ENCODE measurements at places on chromosomes 1 and 21. TPM values are rescaled to one million over a fixed set of nuclear protein-coding genes. Genes with fewer than 3 reads are reported as not detected.
A peak's percentile ranks its signal among the peaks of the same experiment; 100 is the strongest.

Gene CHML
- polyA plus RNA-seq = 21.8 TPM

Gene CFAP74
- polyA plus RNA-seq = 4.7 TPM

DNA sequence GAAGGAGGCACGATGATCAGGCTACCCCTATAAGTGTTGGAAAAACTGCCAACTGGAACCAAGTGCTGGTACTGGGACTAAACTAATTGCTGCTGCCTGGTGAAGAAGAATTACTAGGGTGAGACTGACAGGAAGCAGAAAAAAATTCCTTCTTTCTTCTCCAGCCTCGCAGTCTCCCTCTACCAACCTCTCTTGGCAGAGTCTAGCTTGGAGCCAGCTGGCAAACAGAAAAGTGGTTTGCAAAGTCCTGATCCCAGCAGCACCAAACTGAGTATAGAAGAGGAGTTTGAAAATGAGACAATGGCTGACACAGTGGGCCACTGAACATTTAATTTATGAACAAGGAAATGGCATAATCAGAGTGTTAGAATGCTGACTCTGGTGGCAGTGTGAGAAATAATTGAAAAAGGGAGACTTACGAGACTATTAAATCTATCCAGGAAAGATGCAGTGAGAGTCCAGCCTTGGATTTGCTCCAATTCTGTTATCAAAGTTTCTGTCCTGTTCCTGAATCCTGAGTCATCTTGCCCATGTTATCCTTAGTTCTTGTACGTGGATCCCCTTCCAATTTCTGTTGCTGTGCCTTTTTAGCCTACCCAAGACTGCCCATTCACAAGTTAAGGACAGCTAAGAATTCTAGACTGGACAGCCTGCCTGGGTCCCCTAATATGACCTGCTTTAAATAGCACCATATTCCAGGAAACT, 23.7 kb upstream of the DISP1 start:
- no peaks in the 10 kb centered on the region for H3K4me1 ChIP-seq
- no peaks in the 10 kb centered on the region for H3K27me3 ChIP-seq
- no peak overlapping the region for H3K27ac ChIP-seq
- DNase-seq = no peak
- H3K36me3 ChIP-seq = no peaks in the 10 kb centered on the region
- H3K4me3 ChIP-seq = no peak overlapping the region

- no peaks in the 10 kb centered on the region for H3K27me3 ChIP-seq
- no peaks in the 10 kb centered on the region for H3K36me3 ChIP-seq
- H3K4me3 ChIP-seq = no peak overlapping the region
These were observed 356.5 kb upstream of the PTBP2 start for GRCh38 chr1:96365076-96365475.

Gene C4BPB
- 0.94 TPM for polyA plus RNA-seq

GRCh38 chr1:201137579-201138310, 10.8 kb upstream of the ASCL5 start:
- no peak for DNase-seq
- no peaks in the 10 kb centered on the region for H3K27me3 ChIP-seq
- H3K36me3 ChIP-seq = no peaks in the 10 kb centered on the region

Gene MFSD2A
- 56.3 TPM for polyA plus RNA-seq

- H3K36me3 ChIP-seq = no peaks in the 10 kb centered on the region
- no peak overlapping the region for H3K4me3 ChIP-seq
These were observed 640.4 kb upstream of the ADGRL4 start for GRCh38 chr1:79646880-79647279.

- DNase-seq = no peak
- no peak overlapping the region for H3K27ac ChIP-seq
- no peaks in the 10 kb centered on the region for H3K4me1 ChIP-seq
- H3K27me3 ChIP-seq = no peaks in the 10 kb centered on the region
- no peaks in the 10 kb centered on the region for H3K36me3 ChIP-seq
These were observed 277.5 kb upstream of the ADAMTS5 start for GRCh38 chr21:27244352-27244751.

Gene AUNIP
- 3.0 TPM for polyA plus RNA-seq

DNA sequence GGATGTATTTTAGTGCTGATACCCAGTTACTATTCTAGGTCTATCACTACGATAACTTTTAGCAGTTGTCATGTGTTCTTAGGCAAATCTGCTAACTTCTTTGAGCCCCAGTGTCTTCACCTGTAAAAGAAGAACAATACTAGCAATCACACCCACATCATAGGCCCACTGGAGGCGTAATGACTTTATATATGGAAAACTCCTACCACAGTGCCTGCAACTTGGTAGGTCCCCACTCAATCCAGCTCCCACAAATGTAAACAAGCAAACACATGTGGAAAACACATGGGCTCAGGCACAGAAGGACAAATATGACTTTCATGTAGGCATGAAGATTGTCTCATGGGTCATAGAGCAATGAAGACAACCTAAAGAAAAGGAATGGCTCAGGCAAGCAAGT, 115.8 kb downstream of the TBX19 start:
- no peak for DNase-seq
- no peaks in the 10 kb centered on the region for H3K27me3 ChIP-seq
- no peak overlapping the region for H3K27ac ChIP-seq
- H3K4me3 ChIP-seq = no peak overlapping the region
- H3K4me1 ChIP-seq = no peaks in the 10 kb centered on the region

Gene NEXN
- polyA plus RNA-seq = 35.6 TPM

DNA sequence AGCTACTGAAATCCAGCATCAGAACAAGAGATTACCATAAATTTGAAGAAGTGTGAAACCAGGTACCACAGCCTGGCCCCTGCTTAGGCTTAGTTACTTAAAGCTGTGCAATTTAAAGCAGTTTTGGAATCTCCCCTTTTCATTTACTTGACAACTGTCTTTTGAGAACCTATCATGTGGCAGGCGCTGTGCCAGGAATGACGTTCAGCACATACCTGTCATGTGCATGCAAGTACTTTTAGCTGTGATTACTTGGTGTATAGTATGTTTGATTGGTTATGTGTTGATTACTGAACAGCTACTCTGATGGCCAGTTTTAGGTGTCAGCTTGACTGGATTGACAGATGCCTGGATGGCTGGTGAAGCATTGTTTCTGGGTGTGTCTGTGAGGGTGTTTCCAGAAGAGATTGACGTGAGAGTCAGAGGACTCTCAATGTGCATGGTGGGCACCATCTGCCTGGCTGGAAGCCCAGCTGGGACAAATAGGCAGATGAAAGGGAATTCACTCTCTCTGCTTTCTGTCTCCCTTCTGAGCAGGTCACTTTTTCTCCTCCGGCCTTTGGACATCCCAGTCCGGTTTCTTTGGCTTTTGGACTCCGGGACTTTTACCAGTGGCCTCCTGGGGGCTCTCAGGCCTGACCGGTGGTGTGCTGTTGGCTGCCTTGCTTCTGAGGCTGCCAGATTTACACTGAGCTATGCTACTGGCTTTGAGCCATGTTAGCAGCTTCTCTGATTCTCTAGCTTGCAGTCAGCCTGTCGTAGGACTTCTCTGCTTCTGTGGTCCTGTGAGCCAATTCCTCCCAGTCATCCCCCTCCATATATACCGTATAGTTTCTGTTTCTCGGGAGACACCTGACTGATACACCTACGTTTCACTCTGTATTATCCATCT, 178.0 kb downstream of the RYR2 start:
- H3K36me3 ChIP-seq = no peaks in the 10 kb centered on the region
- DNase-seq = no peak
- H3K27ac ChIP-seq = no peak overlapping the region

Gene S100A12
- 1.1 TPM for polyA plus RNA-seq

- no peaks in the 10 kb centered on the region for H3K36me3 ChIP-seq
- H3K27me3 ChIP-seq = peaks cover 61% of the 10 kb centered on the region
- DNase-seq = no peak
- H3K4me1 ChIP-seq = no peaks in the 10 kb centered on the region
- H3K4me3 ChIP-seq = no peak overlapping the region
These were observed 247.0 kb upstream of the POU3F1 start for GRCh38 chr1:38293567-38293966.

DNA sequence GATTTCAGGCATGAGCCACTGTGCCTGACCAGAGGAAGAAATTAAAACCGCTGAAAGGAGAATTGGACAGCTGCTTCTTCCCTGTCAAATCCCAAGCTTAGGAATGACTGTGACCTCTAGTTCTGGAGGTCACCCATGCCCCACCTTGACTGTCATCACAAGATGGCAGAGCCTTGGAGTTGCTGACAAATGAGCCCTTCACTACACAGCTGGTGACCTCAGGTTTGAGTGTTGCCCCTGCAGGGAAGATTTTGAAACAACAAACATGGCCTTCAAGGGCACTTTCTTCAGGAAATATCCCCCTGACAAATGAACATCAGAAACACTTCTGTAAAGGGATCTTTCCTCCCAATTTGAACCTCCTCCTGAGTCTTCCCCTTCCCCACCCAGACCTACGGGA, 6.9 kb upstream of the SLC45A3 start:
- no peaks in the 10 kb centered on the region for H3K27me3 ChIP-seq
- DNase-seq = no peak
- H3K4me1 ChIP-seq = no peaks in the 10 kb centered on the region
- no peaks in the 10 kb centered on the region for H3K36me3 ChIP-seq

- H3K4me3 ChIP-seq = no peak overlapping the region
- H3K36me3 ChIP-seq = no peaks in the 10 kb centered on the region
- H3K27me3 ChIP-seq = no peaks in the 10 kb centered on the region
- H3K4me1 ChIP-seq = no peaks in the 10 kb centered on the region
These were observed 172.7 kb downstream of the TRIM33 start for GRCh38 chr1:114338191-114338890.

Gene CFAP410
- 22.4 TPM for polyA plus RNA-seq

DNA sequence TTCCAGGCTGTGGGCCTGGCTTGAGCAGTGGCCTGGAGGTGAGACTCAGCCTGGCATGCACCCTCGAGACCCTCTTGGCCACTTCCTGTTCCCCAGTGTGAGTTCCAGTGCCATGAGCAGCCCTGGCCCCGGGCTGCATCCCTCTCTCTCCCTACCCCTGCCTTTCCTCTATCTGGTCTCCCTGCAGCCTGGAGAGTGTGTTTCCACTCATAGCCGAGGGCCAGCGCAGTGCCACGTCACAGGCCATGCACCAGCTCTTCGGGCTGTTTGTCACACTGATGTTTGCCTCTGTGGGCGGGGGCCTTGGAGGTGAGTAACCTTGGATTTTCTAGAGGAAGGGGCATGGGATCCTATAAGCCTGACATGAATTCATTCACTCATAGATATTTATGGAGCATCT, 13.6 kb downstream of the RHBG start:
- no peaks in the 10 kb centered on the region for H3K4me1 ChIP-seq
- H3K36me3 ChIP-seq = no peaks in the 10 kb centered on the region
- DNase-seq = no peak
- no peak overlapping the region for H3K4me3 ChIP-seq
- no peak overlapping the region for H3K27ac ChIP-seq

Gene CFHR2
- polyA plus RNA-seq = not detected

- DNase-seq = no peak
- no peak overlapping the region for H3K4me3 ChIP-seq
- H3K27ac ChIP-seq = peak overlapping the region; percentile 58
- H3K36me3 ChIP-seq = no peaks in the 10 kb centered on the region
These were observed 21.6 kb downstream of the TCEA3 start for GRCh38 chr1:23403038-23403336.

GRCh38 chr1:201937624-201938213, 8.6 kb downstream of the LMOD1 start:
- H3K27me3 ChIP-seq = no peaks in the 10 kb centered on the region
- no peaks in the 10 kb centered on the region for H3K36me3 ChIP-seq
- no peaks in the 10 kb centered on the region for H3K4me1 ChIP-seq
- DNase-seq = no peak
- H3K4me3 ChIP-seq = no peak overlapping the region

- no peak overlapping the region for H3K4me3 ChIP-seq
- H3K36me3 ChIP-seq = no peaks in the 10 kb centered on the region
- DNase-seq = no peak
- no peak overlapping the region for H3K27ac ChIP-seq
- peaks cover 35% of the 10 kb centered on the region for H3K27me3 ChIP-seq
- H3K4me1 ChIP-seq = no peaks in the 10 kb centered on the region
These were observed 15.0 kb downstream of the CDKN2C start for GRCh38 chr1:50985094-50985493.

Gene KRTAP10-4
- polyA plus RNA-seq = not detected

DNA sequence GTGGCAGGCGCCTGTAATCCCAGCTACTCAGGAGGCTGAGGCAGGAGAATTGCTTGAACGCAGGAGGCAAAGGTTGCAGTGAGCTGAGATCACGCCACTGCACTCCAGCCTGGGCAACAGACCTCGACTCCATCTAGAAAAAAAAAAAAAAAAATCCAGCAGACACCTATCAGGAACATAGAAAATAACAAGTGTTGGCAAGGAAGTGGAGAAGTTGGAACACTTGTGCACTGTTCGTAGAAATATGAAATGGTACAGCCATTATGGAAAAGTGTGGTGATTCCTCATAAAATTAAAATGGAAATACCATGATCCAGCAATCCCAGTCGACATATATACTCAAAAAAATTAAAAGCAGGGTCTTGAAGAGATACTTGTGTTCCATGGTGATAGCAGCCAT, 12.0 kb upstream of the C1orf162 start:
- H3K4me1 ChIP-seq = no peaks in the 10 kb centered on the region
- H3K4me3 ChIP-seq = no peak overlapping the region
- H3K27me3 ChIP-seq = no peaks in the 10 kb centered on the region
- H3K36me3 ChIP-seq = peaks cover 7% of the 10 kb centered on the region
